ENCODE measurements at places on chromosomes 6 and 20. TPM values are rescaled to one million over a fixed set of nuclear protein-coding genes. Genes with fewer than 3 reads are reported as not detected.

- H3K4me3 ChIP-seq, result no peak overlapping the region
- H3K36me3 ChIP-seq, result no peaks in the 10 kb centered on the region
- no peaks in the 10 kb centered on the region for H3K27me3 ChIP-seq
Observed at GRCh38 chr6:166595061-166595780, 8.7 kb upstream of the RAMACL start.

GRCh38 chr6:147506704-147507114 is 1.8 kb upstream of the SAMD5 start:
- no peaks in the 10 kb centered on the region for H3K36me3 ChIP-seq
- H3K27me3 ChIP-seq, result peaks cover 100% of the 10 kb centered on the region
- peak overlapping the region; percentile 88 for H3K4me3 ChIP-seq
- peak; percentile 84 for DNase-seq
- no peak overlapping the region for H3K27ac ChIP-seq

GRCh38 chr20:20711413-20711812 is 1.0 kb downstream of the RALGAPA2 start:
- no peaks in the 10 kb centered on the region for H3K27me3 ChIP-seq
- H3K4me3 ChIP-seq, result peak overlapping the region; percentile 99
- no peaks in the 10 kb centered on the region for H3K36me3 ChIP-seq
- DNase-seq, result no peak
- no peak overlapping the region for H3K27ac ChIP-seq

- DNase-seq, result peak; percentile 75
- H3K4me3 ChIP-seq, result no peak overlapping the region
- H3K36me3 ChIP-seq, result no peaks in the 10 kb centered on the region
Observed at GRCh38 chr20:21826976-21827375, 121.5 kb downstream of the PAX1 start.

GRCh38 chr6:10177704-10178103 is 237.2 kb downstream of the TFAP2A start:
- H3K4me3 ChIP-seq, result no peak overlapping the region
- no peak overlapping the region for H3K27ac ChIP-seq
- H3K27me3 ChIP-seq, result no peaks in the 10 kb centered on the region
- peaks cover 9% of the 10 kb centered on the region for H3K4me1 ChIP-seq

GRCh38 chr6:160041608-160042007 is 72.7 kb downstream of the IGF2R start:
- H3K4me1 ChIP-seq, result no peaks in the 10 kb centered on the region
- no peaks in the 10 kb centered on the region for H3K36me3 ChIP-seq
- H3K27me3 ChIP-seq, result no peaks in the 10 kb centered on the region
- no peak for DNase-seq
- no peak overlapping the region for H3K27ac ChIP-seq
- no peak overlapping the region for H3K4me3 ChIP-seq

- no peak overlapping the region for H3K4me3 ChIP-seq
- H3K4me1 ChIP-seq, result no peaks in the 10 kb centered on the region
- DNase-seq, result no peak
- H3K27me3 ChIP-seq, result no peaks in the 10 kb centered on the region
- no peak overlapping the region for H3K27ac ChIP-seq
Observed at GRCh38 chr6:83914953-83915352, 55.5 kb downstream of the CYB5R4 start.

- H3K4me3 ChIP-seq, result no peak overlapping the region
- no peaks in the 10 kb centered on the region for H3K4me1 ChIP-seq
- H3K27me3 ChIP-seq, result no peaks in the 10 kb centered on the region
Observed at GRCh38 chr20:35017099-35017835, 61.6 kb downstream of the MYH7B start.

DNA sequence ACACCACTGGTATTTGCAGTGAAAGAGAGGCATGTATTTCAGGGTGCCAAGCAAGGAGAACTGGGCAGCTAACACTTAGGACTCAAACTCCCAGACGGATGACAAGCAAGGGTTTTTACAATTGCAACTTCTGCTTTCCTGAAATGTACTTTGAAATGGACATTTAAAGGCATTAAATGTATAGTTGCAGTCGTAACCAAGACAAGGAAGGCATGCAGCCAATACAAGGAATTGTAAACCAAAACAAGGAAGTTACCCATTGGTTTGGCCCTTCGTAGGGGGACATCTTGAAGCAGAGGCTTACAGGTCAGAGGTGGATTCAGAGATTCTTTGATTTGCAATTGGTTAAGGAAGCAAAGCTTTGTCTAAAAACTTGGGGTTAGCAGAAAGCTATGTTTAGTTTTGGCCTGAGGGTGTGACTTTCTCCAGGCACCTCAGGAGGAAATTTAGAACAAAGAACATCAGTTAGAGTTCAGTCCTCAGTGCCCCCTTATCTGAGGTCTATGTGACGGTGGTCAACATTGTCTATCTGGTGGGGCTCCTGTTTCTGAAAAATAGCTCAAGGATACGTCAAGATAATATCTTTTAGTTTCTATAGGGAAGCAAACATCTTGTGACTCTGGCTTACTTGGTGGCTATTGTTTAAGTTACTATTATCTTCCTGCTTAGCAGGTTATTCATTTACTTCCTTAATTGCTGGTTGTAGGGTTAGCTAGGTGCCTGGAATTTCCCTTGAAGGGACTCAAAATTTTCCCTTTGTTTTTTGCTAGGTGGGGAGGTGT is 266.0 kb downstream of the CD83 start:
- H3K27me3 ChIP-seq, result no peaks in the 10 kb centered on the region
- no peaks in the 10 kb centered on the region for H3K36me3 ChIP-seq
- no peak overlapping the region for H3K27ac ChIP-seq
- no peak overlapping the region for H3K4me3 ChIP-seq
- DNase-seq, result no peak

GRCh38 chr20:34604980-34605788 is 46.7 kb downstream of the MAP1LC3A start:
- H3K27ac ChIP-seq, result no peak overlapping the region
- H3K36me3 ChIP-seq, result no peaks in the 10 kb centered on the region
- H3K4me1 ChIP-seq, result no peaks in the 10 kb centered on the region
- no peak overlapping the region for H3K4me3 ChIP-seq

DNA sequence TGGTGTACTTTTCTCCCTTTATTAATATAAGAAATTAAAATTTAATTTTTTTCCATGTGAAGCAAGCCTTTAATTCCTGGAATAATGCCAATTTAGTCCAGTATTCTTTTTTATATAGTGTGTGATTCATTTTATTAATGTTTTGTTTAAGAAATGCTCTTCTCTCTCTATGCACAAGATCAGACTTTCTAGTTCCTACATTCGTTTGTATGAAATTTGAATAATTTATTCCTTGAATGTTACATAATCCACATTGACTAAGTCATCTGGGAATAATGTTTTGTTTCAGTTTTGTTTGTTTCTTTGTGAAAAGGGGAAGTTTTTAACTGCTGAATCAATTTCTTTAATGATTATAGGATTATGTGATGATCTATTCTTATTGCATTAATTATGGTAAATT is 181.4 kb upstream of the ID4 start:
- H3K27ac ChIP-seq, result no peak overlapping the region
- H3K4me3 ChIP-seq, result no peak overlapping the region

DNA sequence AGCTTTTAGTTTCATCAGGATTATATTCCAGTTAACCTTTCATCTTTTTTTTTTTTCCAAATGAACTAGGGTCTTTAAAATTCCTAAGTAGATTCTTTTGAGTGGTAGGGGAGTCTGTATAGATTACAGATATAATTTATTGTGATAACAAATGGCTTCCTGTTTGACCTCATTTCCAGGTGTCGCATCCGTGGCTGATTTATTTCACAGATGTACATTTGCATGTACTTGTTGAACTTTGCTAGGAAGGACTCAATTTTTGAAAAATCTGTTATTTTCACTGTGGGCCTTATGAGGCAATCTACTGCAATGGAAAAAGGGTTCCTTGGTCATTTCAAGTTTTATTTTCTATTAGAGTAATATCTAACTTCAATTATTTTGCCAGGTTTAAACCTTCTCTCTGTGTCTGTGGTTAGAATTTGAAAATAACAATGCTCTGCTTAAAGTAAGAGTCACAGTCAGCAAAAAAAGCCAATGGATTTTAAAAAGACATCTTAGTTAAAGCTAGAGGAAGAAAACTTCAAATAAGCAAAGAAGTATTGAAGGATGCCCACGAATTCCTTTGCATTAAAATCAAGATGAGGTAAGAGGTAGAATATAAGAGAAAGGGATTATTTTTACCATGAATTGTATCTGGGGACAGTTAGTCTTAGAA is 57.9 kb downstream of the SAMD5 start:
- no peaks in the 10 kb centered on the region for H3K36me3 ChIP-seq
- no peak for DNase-seq
- H3K4me3 ChIP-seq, result no peak overlapping the region
- no peaks in the 10 kb centered on the region for H3K27me3 ChIP-seq

The TRIM10 gene
- total RNA-seq, result not detected

The UST gene
- 33.9 TPM for total RNA-seq

The SCGN gene
- total RNA-seq, result not detected

Measured in neural progenitor cell (in vitro differentiated cells).